ENCODE measurements at places on chromosomes 2 and 18.
A peak's percentile ranks its signal among the peaks of the same experiment; 100 is the strongest.

- no peak for DNase-seq
Measured at GRCh38 chr2:43710866-43711265, 34.6 kb upstream of the C1GALT1C1L start.

DNA sequence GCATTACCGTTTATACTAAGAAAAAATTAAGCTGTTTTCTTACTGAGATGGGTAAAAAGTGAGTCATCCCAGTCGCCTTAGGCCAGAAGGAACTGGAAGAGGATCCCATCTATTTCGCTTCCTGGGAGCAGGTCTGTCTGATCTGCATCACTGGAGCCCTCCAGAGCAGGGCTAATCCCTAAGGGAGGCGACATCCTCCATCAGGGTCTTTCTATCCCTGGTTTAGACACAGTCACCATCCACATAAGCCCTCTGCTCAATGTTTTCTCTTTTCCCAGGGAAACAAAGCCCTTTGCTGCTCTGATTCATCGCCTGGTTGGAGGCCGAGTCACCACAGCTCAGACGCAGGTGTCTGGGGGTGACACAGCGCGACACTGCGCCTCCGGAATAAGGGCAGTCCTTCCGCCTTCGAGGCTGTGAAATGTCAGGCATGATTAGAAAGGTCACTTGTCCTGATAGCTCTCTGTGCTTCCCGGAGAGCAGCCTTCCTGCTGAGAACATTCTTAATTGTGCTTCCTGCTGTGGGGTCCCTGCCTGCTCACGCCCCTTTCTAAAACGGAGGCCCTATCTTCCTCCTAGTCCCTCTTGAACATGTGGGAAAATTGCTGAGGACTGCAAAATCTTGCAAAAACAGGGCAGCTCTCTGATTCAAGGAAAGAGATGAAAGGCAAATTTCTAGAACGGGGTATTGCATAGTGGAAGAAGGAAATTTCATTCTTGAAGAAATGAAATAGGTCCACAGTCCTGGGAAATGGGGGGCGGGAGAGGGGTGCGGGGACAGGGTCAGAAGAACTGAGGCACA is 56.3 kb downstream of the MARCHF4 start:
- peak; percentile 71 for DNase-seq

GRCh38 chr2:64932116-64932370 is 57.2 kb upstream of the SLC1A4 start:
- no peak for DNase-seq

DNA sequence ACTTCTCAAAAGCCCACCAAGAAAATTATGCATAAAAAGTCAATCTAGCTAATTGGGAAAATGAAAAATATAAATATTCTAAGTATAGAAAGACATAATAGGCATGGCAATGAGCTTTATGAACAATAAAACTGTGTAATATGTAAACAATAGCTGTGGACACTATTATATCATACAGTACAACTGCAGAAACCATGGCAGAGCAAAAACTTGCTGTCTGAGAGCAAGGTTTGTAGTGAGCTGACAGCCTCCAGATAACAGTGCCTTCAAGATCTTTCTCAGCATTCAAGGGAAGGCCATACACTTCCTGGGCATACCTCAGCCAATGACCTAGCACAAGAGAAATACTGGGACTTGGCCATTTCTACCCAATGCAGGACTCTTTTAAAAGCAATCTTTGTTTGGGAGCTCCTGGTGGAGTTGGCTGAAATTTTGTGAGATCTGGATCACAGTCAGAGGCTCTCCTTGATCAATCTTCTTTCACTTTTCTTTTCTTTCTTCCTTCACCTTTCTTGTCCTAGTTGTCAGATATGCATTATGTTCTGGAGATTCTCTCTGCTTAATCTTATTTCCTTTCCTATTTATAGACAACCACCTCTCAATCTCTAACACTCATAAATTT is 427.2 kb upstream of the UBE2E3 start:
- DNase-seq = no peak

- no peak for DNase-seq
Measured at GRCh38 chr2:203567691-203568090, 32.6 kb upstream of the RAPH1 start.

DNA sequence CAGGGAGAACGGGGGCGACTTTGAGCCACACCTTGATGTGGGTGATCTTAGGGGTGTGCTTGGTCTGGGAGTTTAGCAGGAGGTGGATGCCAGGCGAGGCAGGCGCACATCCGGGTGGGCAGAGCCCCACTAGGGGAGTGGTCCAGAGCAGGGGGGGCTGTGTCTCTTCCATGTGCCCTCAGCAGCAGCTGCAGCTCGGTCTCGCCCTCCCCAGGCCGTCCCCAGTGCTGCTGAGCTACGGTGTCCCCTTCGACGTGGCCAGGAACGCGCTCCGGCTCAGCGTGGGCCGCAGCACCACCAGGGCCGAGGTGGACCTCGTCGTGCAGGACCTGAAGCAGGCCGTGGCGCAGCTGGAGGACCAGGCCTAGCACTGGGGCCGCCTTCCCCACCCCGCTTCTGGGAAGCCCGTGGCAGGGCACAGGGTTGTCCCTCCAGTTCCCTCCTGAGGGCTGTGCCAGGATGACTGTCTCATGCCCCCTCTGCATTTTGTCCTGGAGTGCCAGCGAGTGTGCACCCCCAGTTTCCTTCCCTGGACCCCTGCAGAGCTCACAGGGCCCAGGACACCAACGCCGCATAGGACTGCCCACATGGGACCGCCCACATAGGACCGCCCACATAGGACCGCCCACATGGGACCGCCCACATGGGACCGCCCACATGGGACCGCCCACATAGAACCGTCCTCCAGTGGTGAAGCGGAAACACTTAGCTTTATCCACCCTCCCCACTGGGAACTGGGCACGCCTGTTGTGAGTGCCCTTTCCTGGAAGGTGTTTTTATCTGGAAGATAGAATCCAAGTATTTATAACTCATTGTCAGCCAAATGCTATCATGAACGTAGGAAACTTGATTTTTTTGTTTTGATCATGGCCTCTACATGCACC is 1.9 kb upstream of the ESPNL start:
- peak; percentile 45 for DNase-seq

DNA sequence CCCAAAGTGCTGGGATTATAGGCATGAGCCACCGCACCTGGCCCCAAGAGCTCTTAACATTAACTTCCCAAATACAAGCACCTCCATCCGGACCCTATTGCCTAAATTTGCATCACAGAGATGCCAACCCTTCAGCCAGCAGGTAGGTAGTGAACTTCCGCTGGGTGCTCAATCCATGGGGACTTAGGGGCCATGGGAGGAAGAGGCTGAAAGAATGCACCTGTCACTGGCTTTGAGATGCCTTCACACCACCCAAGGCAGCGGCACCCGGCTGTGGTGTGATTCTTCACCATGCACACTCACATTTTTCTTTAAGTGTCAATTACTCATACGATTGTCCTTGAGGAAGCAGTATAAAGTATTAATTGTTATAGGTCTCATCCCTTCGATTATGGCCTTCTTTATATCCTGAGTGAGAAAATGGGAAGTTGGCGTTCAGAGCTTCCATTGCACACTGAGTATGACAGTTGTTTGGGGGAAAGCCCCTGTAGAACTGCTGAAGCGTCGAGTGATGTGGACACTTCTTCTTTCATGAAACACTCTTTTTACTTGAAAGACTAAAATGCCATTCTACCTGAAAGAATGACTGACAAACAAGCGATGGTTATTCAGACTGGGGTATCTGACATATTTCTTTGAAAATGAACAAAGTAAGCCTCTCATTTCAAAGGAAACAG is 51.8 kb upstream of the BIN1 start:
- DNase-seq = no peak

DNA sequence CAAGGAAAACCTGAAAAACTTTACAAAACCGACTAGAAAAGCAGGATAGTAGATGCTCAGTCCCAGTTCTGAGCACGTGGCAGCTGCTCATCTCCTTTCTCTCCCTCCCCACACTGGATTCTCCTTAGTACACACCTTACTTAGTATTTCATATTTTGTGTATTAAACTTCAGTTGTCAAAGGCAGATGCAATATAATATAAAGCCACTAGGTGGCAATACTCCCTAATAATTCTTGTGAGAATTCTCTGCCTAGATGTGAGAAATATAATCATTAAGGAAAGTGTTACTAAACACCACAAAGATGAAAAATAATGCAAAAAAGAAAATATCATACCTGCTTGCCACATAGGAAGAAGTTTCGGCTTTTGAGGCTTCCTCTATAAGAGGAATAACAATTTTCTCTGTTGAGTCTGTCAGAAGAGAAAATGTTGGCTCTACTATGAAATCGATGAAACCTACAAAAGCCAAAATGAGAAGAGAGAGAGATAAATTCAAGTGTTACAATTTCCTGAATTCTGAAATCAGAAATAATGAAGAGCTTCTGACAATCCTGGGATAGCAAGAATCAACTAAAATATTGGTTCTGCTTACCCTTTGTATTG is 200.6 kb downstream of the PPP1R1C start:
- peak; percentile 33 for DNase-seq

GRCh38 chr2:1024981-1025380 is 74.3 kb downstream of the SNTG2 start:
- DNase-seq = no peak

DNA sequence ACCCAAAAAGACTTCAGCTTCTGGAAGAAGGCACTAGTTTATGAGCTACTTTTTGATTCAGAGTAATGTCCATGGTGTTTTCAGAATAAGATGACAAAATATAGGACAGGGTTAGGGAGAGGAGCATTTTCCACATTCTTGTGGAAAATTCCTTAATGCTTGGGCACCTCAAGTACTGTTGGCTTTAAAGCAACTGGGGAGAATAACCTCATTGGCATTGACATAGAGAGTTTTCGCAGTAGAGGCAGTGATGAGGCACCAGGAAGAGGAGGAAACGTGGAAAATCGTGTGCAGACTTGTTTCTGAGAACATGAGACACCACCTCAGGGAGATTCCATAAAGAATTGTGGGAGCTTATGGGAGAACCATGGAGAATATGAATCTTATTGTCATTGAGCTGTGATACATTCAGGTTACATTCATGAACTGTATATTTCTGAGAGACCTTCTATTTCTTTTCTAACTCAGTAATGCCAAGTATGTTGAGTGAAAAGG is 929.0 kb upstream of the NRXN1 start:
- DNase-seq = no peak

- no peak for DNase-seq
Measured at GRCh38 chr2:237967463-237967951, 693 bp downstream of the UBE2F start.

GRCh38 chr2:111966241-111966640 is 67.8 kb downstream of the MERTK start:
- no peak for DNase-seq

- DNase-seq = no peak
Measured at GRCh38 chr2:195636890-195637289, 20.1 kb upstream of the SLC39A10 start.

DNA sequence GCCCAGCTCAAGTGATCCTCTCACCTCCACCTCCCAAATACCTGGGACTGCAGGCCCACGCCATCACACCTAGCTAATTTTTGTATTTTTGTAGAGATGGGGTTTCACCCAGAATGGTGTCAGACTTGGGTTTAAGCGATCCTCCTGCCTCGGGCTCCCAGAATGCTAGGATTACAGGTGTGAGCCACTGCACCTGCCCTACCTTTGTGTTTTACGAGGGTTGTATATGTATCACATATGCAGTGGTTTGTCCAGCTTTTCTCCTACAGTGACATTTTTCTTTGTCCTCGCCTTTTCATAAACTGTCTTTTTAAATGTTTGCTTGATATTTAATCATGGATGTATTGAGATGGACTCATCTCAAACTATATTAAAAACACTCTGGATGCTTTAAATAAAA is 38.5 kb downstream of the AGAP1 start:
- no peak for DNase-seq

- DNase-seq = no peak
Measured at GRCh38 chr2:9373476-9373875, 49.9 kb downstream of the ITGB1BP1 start.

DNA sequence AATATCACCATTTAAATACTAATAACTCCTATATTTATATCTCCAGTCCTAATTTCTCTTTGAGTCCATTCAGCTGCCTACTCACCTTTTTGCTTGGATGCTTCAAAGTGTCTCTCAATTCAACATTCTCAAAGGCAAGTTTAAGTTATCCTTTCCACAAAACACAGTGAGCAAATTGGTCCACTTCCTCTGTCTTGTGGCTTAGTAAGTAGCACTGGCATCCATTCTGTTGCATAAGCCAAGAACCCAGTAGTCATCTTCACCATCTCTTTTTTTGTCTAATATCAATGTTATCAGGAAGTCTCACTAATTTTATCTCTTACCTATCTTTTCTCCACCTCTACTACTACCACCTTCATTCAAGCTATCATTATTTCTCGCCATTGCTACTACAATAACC is 27.4 kb upstream of the IL1RL1 start:
- no peak for DNase-seq

DNA sequence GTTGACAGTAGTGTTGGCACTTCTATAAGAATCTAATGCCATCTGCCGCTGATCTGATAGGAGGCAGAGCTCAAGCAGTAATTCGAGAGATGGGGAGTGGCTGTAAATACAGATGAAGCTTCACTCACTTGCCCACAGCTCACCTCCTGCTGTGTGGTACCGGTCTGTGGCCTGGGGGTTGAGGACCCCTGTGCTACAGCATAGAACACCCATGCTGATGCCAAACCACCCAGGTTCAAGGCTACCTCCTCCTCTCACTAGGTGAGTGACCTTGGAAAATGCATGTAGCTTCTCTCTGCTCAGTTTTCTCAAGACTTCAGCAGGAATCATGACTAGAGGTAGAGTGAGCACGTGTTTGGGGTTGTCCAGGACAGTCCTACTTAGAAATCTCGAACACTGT is 263.4 kb downstream of the SH3BP4 start:
- DNase-seq = no peak

- DNase-seq = no peak
Measured at GRCh38 chr2:159803235-159803962, 5.4 kb upstream of the CD302 start.

DNA sequence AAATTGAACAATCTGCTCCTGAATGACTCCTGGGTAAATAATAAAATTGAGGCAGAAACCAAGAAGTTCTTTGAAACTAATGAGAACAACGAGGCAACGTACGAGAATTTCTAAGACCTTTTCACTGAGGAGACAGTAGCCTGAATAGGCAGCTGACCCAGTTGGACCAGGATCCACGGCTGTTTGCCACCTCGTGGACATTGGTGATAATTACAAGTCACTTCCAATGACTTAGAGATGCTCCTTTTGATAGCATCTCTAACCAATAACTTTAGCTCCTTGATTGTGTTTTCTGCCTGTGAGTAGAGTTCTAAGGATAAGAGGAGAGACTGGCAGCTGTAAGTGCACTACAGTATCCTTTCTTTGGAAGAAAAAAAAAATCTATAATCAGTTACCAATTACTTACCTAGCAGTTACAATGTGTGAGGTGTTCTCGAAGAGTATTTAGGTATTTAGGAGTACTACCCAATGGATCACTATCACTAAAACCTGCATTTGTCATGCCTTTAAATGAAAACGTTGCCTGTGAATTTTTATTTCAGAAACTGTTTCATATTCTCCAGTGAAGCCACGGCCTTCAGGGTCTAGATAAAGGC is 31.3 kb upstream of the CNTNAP5 start:
- peak; percentile 23 for DNase-seq

DNA sequence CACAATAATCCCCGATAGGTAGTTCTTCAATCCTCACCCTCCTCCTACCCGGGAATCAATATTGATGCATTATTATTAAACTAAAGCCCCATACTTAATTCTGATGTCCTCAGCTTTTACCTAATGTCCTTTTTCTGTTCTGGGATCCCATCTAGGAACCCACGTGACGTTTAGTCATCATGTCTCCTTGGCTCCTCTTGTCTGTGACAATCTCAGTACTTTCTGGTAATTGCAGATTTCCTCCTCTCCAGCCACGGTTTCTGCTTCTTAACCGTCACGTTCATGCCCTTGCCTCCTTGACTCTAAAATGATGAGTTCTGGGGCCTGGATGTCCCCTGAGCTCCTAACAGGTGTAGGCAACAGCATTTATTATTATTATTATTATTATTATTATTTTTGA is 2.9 kb upstream of the DGKD start:
- DNase-seq = no peak

- DNase-seq = no peak
Measured at GRCh38 chr2:85930129-85931124, 41.6 kb upstream of the ST3GAL5 start.
